Activated T-helper 1 cell treated with anti-CD3 and anti-CD28 coated beads, Interleukin-12 subunit alpha, Interleukin-12 subunit beta, Interleukin-2, Interleukin-4 antibody, amounts not matched to agents 30 ng/mL and 10 ng/mL and 1 ng/mL, durations not matched to agents 14 hours and 24 hours and 36 hours (primary cell): ENCODE measurements at places on chromosomes 4 and X. TPM values are rescaled to one million over a fixed set of nuclear protein-coding genes. Genes with fewer than 3 reads are reported as not detected.

DNA sequence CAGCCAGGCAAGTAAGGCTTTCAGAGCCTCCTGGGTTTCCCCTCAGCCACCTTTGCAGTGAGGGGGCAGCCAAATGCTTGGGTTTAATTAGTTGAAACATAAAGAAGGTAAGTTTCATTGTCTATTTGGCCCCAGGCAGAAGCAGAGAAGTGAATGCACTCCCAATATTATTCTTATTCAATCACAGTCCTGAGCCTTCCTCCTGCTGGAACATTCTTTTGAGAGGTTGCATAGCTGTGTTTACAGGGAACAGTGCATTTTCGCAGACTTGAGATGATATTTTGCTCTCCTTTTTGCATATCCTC lies 13.9 kb downstream of the SLC2A9 start:
- no peaks in the 10 kb centered on the region for H3K27me3 ChIP-seq
- no peak for DNase-seq
- no peak overlapping the region for H3K27ac ChIP-seq
- no peaks in the 10 kb centered on the region for H3K36me3 ChIP-seq
- H3K4me3 ChIP-seq: no peak overlapping the region

DNA sequence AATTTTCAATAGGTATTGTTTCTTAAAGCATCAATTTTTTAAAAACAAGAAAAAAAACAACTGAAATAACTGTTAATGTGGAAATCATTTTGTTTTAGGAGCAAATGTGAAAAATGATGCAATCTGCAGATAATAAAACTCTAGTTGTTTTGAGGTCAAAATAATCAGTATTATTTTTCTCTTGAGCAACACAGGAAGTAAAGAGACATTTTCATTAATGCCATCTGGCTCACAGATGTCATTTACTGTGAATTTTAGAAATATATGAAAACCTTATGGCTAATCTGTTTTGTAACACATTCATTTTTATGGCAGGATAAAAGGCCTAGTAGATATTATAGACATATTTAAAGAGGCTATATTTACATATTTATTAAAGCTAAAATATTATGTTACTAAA lies 141.6 kb downstream of the PCDH18 start:
- no peak for DNase-seq
- no peaks in the 10 kb centered on the region for H3K27me3 ChIP-seq
- H3K4me1 ChIP-seq: no peaks in the 10 kb centered on the region

DNA sequence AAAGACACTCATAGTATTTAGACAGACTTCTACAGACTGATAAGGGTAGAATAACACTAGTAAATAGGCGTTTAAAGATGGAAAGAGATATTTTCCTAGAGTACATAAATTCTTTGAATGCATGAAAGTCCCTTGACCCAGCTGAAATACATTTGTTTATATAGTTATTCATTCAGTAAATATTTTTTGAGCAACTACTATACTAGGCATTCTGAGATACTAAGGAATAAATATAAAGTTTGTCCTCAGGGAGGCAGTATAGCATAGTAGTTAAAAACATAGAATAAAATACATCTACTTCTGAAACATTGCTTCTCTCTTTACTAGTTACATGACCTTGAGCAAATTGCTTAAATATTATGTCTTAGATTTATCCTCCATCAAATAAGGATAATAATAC lies 27.4 kb downstream of the HMGN5 start:
- no peak overlapping the region for H3K27ac ChIP-seq
- peaks cover 2% of the 10 kb centered on the region for H3K27me3 ChIP-seq
- no peak for DNase-seq
- no peaks in the 10 kb centered on the region for H3K36me3 ChIP-seq
- H3K4me3 ChIP-seq: no peak overlapping the region

DNA sequence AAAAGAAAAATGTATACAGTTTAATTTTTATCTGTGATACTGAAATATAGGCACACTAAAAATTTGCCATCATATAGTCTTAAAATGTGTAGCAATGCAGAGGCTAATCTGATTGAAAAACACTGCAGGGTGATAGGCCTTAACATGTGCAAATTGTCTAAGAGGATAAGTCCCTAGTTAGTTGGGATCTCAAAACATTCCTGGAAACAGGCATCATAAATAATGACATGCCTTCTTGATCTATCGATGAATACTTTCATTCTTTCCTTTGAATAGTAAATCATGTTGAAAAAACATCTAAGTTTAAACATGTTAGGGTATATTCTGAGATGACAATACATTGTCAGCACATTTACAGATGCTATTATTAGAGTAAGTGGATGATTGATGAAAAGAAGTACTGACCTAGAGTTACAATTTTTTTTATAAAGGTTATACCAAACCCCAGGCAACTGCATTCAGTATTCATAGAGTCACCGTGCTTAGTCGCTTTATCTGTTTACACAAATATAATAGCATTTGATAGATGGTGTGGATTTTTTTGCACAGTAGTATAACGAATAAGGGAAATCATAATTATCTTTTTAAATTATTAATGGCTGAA lies 668.2 kb upstream of the ADGRL3 start:
- H3K27me3 ChIP-seq: no peaks in the 10 kb centered on the region
- no peak for DNase-seq

DNA sequence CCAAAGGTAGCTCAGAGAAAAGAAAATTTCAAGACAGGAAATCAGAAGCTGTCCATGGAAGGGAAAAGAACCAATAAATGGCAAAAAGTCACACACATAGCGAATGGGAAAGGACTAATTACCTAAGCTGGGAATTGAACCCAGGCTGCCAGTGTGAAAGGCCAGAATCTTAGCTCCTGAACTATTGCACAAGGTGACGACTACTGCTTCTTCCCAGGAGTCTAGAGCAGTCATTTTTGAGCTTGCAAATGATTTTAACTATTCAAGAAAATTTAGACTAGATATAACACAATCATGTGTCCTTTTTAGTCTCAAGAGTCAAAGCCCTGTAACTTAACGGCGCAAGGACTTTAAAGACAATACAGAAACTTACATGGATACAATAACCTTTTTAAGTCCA lies 34.1 kb upstream of the ZNF81 start:
- no peaks in the 10 kb centered on the region for H3K4me1 ChIP-seq
- H3K36me3 ChIP-seq: no peaks in the 10 kb centered on the region
- no peak overlapping the region for H3K27ac ChIP-seq
- H3K4me3 ChIP-seq: no peak overlapping the region
- no peaks in the 10 kb centered on the region for H3K27me3 ChIP-seq
- no peak for DNase-seq

The EVC2 gene
- total RNA-seq: 0.32 and 0.54 TPM in 2 replicates

The MAGEC2 gene
- total RNA-seq: not detected in 2 replicates
